Spinal cord (tissue), 10 donors: ENCODE measurements at places on chromosomes 2 and 18.
A peak's percentile ranks its signal among the peaks of the same experiment; 100 is the strongest.

GRCh38 chr2:237749002-237749401 is 49.6 kb upstream of the RBM44 start:
- DNase-seq: no peak

DNA sequence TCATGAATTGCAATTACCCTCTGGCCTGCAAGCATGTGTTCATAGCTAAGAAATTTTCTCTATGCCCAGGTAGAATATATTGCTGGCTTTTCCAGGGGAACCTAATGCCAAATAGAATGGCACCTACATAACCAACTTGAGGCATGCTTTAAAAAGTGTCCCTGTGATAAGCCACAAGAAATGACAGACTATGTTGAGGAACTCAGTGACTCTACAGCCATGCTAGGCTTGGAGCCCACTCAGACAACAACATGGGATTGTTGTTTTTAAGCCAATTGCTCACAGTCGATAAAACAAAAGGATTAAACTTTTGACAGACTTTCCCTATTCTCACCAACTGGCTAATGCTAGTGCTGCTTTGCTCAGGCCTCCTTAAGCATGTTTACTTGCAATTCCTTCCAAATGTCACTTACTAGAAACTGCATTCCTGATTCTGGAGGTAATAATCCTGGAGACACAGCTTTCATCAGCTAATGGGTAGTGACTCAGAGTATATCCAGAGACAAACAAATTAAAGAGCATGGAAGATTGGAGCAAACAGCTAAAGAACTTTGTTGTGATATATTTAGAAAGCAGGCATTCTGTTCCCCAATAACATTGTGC is 249.0 kb downstream of the SLC8A1 start:
- peak; percentile 15 for DNase-seq

DNA sequence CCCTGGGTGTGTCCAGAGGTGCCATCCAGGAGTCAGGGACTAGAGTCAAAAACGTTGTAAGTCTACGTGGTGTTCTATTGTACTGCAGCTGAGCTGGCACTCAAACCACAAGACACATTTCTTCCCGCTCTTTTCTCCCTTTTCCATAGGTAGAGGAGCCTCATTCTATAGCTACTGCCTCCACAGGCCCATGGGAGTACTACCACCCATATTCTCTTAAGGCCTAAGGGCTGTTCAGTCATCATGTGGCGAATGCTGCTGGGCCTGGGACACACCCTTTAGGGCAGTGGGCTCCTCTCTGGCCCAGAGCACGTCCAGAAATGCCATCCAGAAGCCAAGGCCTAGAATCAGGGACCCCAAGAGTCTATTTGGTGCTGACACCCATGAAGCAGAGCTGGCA is 1271.7 kb downstream of the CNTNAP5 start:
- DNase-seq: no peak

DNA sequence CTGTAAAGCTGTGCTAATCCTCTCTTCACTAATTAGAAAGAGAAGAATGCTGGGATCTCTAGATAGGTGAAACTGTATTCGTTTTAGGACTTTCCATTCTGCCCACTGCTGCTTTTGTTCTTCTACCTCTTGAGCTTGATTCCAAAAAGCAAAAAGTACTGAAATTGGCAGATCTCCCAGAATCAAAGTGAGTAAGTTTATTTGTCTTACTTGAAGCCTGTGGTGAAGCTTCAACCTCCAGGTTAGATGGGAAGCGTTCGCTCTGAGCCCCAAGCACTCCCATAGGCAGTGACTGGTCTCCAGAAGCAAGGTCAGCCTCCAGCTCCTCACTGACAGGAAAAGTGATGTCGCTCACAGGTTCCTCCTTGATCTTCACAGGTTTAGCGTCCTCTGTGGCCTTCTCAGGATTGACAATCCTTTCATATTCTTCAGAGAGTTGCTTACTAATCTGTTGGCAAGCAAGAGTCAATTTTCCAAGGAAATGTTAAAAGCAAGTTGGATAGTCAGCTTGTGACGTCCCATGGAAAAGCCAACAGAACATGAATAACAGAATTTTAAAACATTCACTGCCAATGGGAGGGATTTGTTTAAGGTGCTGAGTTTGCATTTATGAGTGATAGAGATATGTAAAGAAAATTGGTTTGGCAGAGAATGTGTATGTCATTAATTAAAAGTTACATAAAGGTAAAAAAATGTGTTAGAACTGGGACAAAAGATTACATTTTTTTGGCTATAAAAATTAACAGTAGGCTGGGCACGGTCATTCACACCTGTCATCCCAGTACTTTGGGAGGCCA is 8.1 kb downstream of the SUPT7L start:
- no peak for DNase-seq

- DNase-seq: no peak
These were observed 66.8 kb downstream of the ACSL3 start for GRCh38 chr2:222927600-222927999.
